ENCODE measurements at places on chromosomes 6 and 20.

DNA sequence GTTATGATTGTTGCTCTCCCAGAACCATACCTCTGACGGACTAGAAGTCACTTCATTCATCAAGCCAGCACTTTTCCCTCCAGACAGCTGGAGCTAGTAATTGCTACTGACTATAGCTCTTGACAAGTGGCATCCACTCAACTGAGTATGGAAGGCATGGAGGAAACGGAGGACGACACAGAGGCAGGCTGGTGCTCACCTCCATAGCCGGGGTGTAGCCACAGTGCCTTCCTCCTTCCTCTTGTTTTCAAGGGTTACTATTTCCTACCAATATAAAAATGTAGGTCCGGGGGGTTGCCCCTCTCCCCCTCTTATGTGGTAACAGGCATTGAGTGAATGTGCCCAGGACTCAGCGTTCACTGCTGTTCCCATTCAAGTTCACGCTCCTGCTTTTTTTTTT, 23.5 kb upstream of the FOXC1 start:
- no peak for DNase-seq

GRCh38 chr6:3014675-3015066, 15.0 kb downstream of the NQO2 start:
- no peak for DNase-seq

DNA sequence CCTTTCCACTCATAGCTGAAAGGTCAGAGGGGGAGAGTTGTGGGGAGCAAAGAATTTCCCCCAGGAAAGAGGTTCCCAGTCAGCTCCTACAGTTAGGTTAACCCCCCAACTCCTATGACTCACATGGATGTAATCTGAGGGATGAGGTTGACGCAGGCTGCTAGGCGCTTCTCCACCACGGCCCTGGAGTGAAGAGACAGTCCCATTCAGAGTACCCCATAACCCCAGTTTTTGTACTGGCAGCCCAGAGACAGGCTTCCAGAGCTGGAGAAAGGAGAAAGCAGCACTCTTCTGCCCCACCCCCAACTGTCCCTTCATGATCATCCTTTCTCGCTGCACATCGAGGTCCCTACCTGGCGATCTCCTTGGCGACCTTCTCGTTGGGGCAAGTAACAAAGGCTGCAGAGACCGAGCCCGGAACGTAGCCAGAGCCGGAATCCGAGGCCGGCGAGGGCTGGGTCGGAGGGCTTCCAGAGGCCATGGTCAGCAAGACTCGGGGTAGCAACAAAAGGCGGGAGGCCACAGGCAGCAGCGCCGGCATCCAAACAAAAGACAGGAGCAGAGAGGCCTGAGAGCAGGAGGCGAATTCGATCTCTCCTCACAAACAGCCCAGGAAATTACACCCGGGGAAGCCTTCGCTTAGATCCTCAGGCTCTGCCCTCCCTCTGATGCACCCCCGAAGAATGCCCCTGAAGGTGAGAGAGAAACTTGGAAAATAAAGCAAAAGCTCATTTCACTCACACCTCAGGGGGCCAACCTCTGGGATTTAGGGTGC, 592 bp downstream of the CUTA start:
- DNase-seq = no peak

GRCh38 chr6:47440719-47441118, 36.9 kb upstream of the CD2AP start:
- DNase-seq = no peak

- no peak for DNase-seq
Measured at GRCh38 chr6:110528101-110528929, 51.9 kb upstream of the SLC22A16 start.

- no peak for DNase-seq
Measured at GRCh38 chr6:1618311-1619097, 8.8 kb downstream of the FOXC1 start.

- no peak for DNase-seq
Measured at GRCh38 chr6:169967687-169968086, 216.3 kb downstream of the ERMARD start.

- DNase-seq = no peak
Measured at GRCh38 chr6:18601516-18602020, 214.4 kb downstream of the RNF144B start.

DNA sequence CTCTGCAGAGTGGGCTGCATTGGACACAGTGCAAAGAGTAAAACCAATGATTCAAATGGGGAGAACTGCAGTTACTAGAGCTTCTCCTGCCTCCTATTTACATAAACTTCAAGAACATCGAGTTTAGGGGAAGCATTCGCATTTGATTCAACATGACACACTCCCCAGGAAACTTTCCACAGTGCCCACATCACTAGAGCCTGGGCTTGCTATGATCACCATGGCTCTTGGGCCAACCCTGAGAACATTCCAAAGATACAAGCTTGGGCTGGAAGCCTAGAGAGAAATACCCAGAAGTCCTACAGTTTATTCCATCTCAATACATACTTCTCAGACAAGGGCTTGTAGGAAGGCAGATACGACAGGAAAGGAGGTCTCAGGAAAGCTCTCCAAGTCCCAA, 337.9 kb downstream of the CD83 start:
- no peak for DNase-seq

- no peak for DNase-seq
Measured at GRCh38 chr6:126199466-126199865, 140.4 kb upstream of the CENPW start.

DNA sequence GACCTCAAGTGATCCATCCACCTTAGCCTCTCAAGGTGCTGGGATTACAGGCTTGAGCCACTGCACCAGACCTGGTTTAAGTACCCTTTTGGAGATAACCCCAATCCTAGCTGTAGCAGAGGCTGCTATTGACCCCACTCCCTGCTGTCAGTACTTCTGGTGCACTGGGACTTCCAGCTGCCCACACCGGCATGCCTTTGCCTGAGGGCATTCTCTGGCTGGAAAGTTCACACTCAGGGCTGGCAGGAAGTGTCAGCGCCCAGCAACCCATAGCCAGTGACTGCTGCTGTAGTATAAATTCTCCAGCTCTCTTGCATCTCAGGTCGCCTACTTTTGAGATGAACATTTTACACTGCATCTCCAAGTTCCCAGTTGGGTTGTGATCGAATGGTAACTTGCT, 75.3 kb downstream of the UTRN start:
- no peak for DNase-seq

DNA sequence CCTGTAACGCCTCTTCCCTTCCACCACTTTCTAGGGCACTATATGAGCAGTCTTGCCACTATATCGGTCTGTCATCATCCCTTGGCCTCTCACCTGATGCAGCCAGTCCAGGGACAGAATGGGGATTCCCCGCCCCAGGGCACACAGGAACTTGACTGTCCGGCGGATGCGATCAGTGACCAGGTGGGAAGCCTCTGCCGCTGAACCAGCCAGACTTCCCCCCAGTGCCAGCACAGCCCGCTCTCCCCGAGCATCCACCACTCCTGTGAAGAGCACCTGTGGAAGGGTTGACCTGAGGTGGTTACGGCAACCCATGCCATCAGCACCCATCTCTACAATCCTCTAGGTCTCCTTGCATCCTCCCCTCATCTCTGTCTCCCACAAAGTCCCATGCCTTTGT, 12.2 kb upstream of the NRM start:
- no peak for DNase-seq

DNA sequence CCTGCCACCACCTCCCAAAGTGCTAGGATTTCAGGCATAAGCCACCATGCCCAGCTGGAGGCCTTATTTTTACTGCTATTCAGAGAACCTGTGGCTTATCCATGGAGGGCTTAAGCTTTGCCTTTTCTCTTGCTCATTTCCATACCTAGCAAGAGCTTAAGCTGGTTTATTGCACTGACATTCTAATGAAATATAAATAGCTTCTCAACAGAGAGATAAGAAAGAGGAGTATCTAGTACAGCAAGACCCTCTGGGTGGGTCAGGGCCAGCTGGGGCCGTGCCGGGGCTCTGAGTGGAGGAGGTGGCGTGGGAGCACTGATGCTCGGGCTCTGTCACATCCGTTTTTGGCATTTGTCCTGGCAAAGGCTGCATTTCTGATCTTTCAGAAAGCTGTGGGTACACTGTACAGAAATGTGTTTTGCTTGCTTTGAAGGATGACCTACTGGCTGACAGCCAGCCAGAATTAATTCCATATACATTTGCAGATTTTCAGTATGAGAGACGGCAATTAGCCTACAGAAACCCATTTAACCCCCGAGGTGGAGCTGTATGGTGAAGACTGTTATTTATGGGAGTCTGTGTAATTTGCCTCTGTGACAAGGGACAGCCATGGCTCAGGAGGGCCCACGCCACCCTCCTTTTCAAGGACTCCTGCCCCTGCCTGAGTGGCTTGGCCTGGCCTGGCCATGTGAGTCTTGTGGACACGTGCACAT, 181.6 kb upstream of the AKAP12 start:
- no peak for DNase-seq

GRCh38 chr6:37947468-37947867, 127.9 kb downstream of the ZFAND3 start:
- DNase-seq = no peak

DNA sequence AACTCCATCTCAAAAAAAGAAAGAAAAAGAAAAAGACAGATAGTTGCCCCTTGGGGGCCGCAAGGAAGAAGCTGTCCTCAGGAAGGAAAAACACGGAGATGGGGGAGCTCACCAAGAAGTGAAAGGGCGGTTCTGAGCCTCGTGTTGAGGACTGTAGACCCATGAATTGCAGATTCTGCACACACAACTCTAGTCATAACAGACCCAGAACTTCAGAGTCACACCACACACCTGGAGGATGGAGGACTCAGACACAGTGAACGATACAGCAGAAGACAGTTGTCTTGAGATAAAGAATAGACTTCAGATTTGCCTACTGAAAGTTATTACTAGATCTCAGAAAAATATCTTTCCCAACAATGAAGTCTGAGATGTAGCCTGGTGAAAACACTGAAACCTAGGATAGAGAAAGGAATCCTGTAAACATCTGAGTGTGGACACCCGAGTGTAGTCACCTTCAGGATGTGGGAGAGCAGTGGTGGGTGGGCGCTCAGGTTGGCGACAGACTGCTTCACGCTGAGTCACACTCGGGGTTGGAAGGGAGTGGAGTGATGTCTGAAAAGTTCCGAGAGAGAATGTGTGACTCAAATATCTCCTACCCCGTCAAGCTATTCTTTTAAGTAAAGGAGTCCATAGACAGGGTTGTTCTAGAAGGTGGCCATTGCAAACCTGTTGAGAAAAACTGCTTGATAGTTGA, 88.1 kb downstream of the MAP3K4 start:
- DNase-seq = no peak

- no peak for DNase-seq
Measured at GRCh38 chr6:168834042-168834587, 393.1 kb downstream of the SMOC2 start.

- DNase-seq = no peak
Measured at GRCh38 chr20:8414586-8415274, 282.7 kb downstream of the PLCB1 start.

- DNase-seq = no peak
Measured at GRCh38 chr20:50368813-50369224, 141.4 kb upstream of the PTPN1 start.

GRCh38 chr6:49923826-49924225, 40.1 kb downstream of the DEFB114 start:
- no peak for DNase-seq

GRCh38 chr6:106508834-106509233, 120.5 kb downstream of the RTN4IP1 start:
- DNase-seq = no peak

GRCh38 chr20:64226686-64227580, 28.6 kb upstream of the PCMTD2 start:
- DNase-seq = no peak

DNA sequence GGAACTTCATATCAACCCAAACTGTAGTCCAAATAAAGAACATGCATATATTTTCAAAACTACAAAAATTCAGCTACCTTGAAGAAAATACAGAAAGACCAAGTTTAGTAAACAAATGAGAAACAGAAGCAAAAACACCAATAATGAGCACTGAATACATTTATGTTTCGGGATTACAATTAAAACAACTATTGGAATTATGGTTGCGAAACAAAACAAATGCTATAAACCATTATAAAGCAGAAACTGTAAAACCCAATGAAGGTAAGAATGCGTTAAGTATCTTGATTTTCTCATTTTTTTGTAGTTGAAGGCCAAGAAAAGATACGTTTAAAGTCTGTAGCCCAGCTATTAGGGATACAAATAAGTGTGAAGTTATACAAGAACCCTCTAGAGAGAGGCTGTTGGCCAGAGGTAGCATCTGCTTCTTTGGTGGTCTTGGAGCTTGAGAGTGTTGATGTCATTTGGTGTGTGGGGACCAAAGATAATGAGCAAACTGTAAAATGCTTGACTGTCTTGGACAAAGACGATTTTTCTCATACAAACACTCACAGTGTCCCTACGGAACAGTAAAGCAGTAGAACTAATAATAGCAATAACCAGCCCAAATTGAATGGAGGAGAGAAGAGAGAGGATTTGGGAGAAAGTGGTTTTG, 111.5 kb downstream of the PRND start:
- DNase-seq = no peak

DNA sequence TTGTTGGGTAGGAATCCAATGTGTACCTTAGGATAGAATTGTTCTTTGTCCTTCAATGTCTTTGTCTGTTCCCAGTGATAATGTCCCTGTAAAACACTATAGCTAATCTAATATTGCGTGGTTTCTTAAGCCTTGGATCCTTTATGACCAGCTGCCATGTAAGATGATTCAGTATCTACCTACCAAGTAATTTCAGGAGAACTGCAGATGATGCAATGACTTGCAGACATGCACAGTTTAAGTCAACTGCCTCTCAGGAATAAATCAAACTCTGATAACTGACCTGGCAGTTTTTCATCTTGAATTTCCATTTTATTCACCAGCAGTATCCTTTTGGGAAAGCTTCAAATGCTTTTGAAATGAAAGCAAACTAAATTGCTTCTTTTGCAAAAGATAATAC, 157.8 kb downstream of the TPBG start:
- no peak for DNase-seq

- DNase-seq = no peak
Measured at GRCh38 chr6:107698146-107698545, 126.0 kb downstream of the SCML4 start.

DNA sequence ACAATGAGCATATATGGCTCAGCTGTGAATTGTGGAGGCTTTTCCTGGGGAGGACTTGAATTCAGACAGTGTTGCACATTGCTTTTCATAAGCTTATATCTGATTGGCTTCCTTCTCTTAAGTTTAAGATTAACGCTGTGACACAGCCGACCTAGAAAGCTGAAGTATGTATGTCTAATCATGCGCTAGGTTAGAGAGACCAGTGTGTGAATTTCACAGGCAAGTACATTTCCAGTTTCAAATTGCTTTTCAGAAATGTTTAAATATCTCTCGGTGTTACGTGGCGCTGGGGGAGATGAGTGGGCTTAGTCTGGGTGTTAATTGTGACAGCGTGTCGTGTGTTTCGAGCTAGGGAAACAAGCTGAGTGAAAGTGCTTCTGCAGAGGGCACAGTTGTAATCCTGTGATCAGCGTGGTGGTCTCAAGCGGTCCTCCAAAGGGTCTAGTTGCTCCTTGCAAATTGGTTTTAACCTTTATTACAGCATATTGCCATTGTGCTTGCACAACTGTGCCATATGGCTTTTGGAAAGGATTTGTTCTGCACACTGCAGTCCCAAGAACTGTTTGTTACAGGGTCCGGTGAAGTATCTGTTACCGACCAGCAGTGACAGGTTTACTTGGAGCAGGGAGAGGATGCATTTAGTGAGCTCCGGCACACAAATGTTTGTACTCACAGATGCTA, 166.6 kb downstream of the SASH1 start:
- DNase-seq = no peak

Data from GOT3 (cell line).